CD4-positive, alpha-beta T cell treated with Interleukin-4 for 1 hour (primary cell): ENCODE measurements at places on chromosomes 1 and 21.

DNA sequence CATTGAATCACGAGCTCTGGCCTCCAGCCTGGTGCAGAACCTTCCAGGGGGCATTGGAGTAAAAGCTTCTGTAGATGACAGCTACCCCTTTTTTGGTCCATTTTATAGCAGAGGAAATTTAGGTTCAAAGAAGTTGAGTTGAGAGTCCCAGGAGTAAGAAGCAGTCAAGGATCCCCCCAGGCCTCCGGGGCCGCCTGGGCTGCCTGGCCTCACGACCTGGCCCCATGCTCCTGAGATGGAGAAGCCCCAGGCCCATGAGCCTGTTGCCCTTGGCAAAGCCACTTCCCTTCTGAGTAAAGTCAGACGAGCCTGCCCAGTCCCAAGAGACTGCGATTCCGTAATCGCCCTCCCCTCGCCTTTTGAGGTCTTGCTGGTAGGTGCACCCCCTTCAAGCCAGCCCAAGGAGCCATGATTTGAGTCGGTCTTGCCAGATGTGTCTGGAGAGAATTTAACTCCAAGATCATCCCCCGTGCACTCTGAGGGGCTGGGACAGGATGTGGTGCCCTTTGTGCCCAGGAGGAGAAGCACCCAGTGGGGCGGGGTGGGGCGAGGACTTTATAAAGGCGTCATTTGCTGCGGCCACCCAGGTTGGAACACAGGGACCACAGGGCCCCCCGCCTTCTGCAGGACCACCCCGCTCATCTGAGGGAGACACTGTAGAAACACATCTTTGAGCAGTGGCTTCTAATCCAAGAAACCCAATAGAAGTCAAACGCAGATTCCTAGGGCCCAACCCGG lies 30.1 kb downstream of the PDE9A start:
- peak; percentile 16 for DNase-seq

GRCh38 chr1:28428990-28429520 lies 59.5 kb downstream of the PHACTR4 start:
- DNase-seq: no peak

GRCh38 chr1:212098310-212098709 lies 62.8 kb downstream of the DTL start:
- DNase-seq: no peak

GRCh38 chr1:86975993-86976550 lies 61.6 kb downstream of the HS2ST1 start:
- no peak for DNase-seq
